Stimulated activated CD4-positive, alpha-beta T cell treated with anti-CD3 and anti-CD28 coated beads, Interleukin-1b, Interleukin-23, amount 100 ng/mL, for 1 hour (primary cell): ENCODE measurements at places on chromosomes 13 and 19.

- peak; percentile 63 for DNase-seq
Measured at GRCh38 chr19:35509861-35510625, 3.4 kb downstream of the DMKN start.

- DNase-seq = no peak
Measured at GRCh38 chr13:105847527-105848291, 687.8 kb downstream of the EFNB2 start.

DNA sequence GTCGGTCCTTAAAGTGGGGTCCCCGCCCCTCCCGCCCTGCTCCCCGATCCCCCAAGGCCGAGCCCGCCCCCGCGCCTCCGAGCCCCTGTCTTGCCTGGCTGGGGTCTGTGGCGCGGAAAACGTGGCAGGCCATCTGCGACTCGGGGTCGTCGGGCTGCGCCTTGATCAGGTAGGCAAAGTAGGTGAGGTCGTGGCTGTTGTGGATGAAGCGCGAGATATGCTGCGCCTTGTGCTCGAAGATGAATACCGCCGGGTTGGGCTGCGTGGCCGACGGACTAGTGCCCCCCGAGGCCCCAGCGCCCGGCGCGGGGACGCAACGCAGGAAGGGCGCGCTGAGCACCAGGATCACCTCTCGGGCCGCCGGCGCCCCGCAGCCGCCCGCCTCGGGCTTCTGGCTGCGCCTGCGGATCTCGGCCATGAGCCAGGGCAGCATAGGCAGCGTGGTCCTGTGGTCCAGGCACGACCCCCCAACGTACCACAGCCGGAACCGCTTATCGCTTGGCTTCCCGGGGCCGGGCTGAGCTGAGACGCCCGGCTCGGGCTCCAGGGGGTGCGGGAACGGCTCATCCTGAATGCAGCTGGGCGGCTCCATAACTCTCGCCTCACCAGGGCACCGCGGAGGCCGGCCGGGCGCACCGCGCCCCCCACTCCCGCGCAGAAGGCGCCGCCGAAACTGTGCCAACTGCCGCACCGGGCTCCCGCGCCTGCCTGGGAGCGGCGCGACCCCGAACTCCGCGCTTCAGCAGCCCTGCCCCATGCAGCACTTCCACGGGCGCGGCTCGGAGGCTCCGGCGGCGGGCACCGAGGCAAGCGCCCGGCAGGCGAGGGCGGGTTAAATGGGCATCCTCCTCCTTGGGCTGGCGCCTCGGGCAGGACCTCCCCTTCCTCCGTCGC lies 546 bp downstream of the TBC1D4 start:
- DNase-seq = no peak

GRCh38 chr13:26656919-26657318 lies 99.4 kb downstream of the WASF3 start:
- DNase-seq = no peak

GRCh38 chr19:30722186-30722585 lies 350.0 kb downstream of the ZNF536 start:
- DNase-seq = no peak

DNA sequence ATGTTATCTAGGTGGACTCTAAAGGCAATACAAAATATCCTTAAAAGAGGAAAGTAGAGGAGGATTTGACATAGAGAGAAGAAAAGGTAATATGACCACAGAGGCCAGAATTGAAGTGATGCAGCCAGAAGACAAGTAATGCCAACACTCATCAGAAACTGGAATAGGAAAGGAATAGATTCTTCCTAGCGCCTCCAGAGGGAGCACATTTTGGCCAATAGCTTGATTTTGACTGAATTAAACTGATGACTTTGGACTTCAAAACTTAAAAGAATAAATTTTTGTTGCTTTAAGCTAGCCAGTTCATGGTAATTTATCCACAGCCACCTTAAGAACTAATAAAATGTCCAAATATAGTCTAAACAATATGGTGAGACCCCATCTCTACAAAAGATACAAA lies 1921.9 kb downstream of the OLFM4 start:
- no peak for DNase-seq

- DNase-seq = no peak
Measured at GRCh38 chr19:19558636-19559035, 20.6 kb downstream of the CILP2 start.

DNA sequence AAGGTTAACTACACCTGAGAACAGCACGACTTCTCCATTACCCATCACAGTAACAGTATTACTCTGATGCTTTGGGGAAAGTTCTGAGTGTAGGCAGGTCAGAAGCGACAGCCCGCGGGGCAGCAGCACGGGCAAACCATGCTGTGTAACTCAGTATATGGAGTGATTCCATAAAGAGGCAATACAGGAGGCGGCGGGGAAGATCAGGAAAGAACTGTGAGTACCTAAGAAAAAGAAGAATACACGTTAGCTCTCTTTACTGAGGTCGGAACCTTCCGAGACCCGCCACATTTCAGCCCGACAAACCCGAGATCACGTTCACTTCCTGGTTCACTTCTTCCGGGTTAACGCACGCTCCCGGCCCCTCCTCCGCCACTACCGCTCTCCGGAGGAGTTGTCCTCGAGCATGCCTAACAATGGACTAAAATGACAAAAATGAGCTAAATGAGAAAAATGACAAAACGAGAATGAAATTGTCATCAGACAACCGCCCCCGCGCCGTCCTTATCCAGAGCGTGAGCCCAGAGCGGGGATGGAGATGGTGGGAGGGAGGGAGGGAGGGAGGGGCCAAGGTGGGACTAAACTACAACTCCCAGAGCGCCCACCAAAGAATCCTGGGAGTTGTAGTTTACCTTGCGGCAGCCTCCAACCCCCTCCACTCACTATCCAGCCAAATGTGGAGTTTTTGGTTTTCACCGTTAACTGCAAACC lies at the start of gene MTRF1:
Gene MTRF1 (minus strand): TSS at position 316 of the 711 bp plus-strand sequence. CDS start 2,669 bp downstream, outside the sequence.
- peak; percentile 53 for DNase-seq
